ENCODE measurements at places on chromosomes 5 and 9.

- DNase-seq = no peak
These were observed 102.1 kb upstream of the SLC12A2 start for GRCh38 chr5:127981498-127981897.

DNA sequence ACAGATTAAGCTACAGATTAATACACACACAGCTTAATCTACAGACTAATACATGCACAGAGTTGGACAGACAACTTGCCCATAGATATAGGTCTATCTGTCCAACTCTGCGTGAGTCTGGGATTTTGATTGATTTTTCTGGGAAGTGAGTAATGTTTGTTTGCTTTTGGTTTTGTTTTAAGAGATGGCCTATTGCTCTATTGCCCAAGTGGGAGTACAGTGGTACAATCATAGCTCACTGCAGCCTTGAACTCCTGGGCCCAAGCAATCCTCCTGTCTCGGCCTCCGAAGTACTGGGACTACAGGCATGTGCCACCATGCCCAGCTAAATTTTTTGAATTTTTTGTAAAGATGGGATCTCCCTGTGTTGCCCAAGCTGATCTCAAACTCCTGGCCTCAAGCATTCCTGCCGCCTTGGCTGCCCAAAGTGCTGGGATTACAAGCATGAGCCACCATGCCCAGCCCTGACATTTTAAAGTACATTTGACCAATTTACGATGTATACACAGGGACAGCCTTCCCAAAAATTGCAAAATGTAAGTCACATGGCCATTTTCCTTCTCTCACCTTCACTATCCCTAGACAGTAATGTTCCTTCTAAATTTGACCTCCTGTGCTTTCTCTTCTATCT, 50.8 kb downstream of the PAPPA start:
- no peak for DNase-seq

- no peak for DNase-seq
These were observed 202.8 kb downstream of the SPOCK1 start for GRCh38 chr5:137296213-137296781.

- DNase-seq = no peak
These were observed 24.0 kb upstream of the LTC4S start for GRCh38 chr5:179769796-179770195.

DNA sequence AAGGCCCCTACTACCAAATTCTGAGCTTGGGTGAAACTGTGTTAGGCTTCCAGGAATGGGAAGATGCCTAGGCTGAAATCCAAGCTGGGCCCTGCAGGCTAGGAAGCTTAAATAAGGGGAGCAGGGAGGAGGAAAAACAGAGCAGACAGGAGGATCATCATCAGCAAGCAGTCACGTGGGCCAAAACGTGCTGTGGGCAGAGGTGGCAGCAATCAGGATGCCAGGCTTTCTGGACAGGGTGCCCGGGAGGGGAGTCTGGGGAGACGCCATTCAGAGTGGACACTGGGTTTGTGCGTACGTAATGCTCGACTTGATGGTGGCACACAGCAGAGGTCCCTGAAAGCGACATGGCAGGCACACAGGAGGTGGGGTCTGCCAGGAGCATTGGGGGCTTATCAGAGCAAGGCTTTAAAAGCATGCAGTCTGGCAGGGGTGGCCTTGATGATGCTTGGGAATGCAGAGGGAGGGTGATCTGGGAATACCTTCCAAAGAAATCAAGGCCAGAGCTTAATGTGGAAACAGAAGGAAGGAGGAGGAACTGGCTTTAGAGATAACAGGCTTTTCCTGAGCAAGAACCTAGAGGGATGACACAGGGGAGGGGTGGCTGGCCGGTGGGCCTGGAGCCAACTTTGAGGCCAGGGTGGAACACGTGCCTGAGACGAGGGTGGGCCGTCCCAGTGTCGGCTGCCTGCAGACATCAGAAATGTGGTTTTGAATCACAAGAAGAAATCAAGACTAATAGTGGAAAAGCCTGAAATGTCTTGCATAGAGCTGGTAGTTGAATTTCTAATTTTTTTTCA, 212.5 kb downstream of the GADD45G start:
- DNase-seq = no peak

- DNase-seq = no peak
These were observed 17.1 kb downstream of the C9orf43 start for GRCh38 chr9:113427629-113428028.

DNA sequence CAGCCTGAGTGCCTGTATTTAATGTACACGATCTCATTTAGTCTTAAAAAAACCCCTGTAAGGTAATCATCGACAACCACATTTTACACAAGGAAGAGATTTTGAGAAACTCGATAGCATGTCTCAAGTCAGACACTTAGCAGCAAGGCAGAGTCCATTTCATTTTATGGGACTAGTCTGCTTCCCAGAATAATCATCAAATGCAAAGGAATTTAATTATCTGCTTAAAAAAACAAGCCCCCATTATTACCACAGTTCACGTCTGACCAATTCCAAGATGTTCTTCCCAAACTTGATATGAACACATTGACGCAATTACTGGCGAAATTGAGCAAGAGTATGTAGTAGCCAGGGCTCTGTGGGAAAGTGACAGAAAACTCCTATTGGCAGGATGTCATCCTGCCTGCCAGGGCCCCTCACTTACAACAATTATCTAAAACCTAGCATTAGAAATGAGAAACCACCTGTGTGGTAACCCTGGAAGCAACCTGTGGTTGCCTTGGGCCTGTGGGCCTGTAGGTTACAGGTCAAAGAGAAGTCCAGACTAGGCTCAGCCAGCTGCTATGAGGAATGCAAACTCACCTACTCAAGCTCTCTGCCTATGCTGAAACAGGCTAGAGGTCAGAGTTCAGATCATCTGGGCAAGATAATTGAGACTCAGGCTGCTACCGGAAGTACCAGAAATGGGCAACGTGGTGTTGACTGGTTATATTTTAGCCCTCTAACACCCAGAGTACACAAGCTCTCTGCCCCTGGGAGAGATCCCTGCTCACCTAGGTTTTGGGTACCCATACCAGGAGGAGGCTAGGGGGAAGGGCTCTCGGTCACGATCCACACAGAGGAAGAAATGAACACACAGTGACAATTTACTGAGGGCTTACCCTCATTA, 1.6 kb downstream of the B4GALT1 start:
- no peak for DNase-seq

- no peak for DNase-seq
These were observed 670 bp downstream of the EDIL3 start for GRCh38 chr5:84383816-84384603.

DNA sequence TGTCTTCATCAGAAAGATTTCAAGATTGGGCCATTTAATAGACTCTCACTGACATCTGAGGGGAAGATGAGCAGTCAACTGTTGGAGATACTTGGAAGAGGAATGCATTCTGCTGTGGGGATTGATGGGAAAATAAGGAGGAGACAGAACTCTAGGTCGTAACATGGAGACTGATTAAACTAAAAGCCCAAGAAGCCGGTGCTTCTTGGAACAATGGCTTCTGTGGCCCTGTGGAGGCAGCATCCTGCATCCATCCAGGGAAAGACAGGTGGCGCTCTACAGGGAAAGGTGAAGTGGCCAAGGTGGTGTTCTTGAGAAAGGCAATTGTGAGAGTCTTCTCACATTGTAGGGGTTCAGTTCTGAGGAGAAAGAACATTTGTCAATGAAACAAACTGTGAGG, 31.3 kb downstream of the ZFAND5 start:
- no peak for DNase-seq

DNA sequence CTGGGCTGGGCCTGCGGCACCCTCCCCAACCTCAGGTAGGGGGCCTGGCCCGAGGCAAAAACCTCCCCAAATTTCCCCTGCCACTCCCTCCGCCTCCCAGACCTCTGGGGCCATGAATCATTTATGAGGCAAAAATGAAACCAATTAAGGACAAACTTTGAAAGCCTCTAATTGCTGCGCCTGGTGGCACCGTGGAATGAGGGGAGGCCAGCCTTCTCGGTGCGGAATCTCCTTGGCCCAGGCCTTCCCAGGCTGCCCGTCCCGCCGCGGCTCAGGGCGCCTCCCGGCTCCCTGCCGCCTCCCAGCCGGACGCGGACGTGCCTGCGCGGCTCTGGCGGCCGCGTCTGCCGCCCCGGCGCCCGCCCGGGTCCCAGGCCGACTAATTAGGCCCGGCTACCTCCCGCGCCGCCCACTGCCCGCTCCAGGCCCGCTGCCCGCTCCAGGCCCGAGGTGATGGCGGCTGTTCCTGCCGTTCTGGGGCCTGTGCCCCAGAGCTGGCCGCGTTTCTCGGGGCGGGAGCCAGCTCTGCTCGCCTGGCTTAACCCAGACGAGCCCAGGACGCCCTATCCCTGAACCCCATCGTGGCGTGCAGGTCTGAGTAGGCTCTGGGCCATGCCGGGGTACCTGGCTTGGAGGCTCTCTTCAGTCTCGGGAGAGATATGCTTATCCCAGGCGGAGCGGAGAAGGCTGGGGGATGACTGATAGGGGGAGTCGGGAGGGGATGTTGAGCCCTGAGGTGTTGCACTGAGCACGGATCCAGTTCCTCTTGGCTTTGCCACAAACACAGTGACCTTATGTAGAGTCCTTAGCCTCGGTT, 20.1 kb downstream of the CXXC5 start:
- DNase-seq = peak; percentile 24

DNA sequence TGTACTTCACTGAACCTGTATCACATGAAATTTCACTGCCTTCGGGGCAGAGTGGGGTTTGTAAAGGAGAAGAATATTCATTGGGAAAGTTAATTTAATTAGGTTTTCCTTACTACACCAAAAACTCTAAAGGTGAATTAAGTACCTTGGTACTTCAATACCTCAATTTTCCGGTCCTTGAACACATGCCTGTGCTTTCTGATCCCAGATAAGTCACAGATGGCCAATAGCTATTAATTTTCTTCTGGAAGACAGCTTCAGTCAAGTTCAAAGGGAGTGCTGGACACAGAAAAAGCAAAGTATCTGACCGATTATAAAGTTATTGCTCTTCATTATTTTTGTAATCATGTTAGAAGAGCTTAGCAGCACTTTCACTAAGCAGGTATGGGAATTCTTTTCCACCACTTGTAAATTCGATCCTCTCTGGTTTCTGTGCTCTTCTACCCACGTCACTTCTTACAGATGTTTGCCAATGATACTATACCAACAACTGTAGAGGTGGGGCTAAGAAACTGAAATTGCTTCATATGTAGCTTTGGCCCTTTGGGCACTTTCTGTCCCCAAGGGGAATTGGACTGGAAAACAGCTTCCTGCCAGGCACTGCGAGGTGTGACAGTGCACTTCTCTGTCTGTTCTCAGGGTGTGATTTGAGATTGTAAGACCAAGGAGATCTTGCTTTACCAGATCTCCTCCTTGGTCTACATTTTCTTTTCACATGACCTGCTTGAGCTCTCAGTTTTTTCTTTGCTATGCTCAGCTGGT, 164.0 kb downstream of the CCDC192 start:
- DNase-seq = no peak

DNA sequence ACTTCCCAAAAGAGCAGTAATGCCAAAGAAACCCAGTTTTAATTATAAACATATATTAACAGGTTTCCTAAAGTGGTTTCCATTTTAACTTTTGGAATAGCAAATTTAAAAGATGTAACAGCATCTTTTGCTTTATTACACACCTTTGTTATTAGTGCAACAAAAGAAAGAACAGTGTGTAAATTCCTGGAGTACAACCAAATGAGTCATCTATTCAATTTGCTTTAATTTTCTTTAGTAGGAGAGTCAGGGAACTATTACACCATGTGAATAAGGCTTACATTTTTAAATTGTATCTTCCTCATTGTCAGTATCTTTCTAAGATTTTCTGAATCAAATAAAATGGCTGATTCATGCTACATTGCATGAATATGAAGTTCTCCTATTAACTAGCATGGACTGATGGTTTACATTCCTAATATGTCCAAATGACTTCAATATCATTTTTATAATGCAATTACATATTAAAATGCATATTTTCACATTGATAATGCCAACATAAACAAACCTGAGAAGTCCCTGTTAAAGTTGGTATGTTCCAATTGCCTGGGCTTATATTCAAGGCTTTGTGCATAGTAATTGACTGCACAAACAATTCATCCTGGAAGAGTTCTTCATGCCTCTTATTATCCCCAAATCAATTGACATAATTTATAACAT, 22.5 kb downstream of the EDIL3 start:
- no peak for DNase-seq

DNA sequence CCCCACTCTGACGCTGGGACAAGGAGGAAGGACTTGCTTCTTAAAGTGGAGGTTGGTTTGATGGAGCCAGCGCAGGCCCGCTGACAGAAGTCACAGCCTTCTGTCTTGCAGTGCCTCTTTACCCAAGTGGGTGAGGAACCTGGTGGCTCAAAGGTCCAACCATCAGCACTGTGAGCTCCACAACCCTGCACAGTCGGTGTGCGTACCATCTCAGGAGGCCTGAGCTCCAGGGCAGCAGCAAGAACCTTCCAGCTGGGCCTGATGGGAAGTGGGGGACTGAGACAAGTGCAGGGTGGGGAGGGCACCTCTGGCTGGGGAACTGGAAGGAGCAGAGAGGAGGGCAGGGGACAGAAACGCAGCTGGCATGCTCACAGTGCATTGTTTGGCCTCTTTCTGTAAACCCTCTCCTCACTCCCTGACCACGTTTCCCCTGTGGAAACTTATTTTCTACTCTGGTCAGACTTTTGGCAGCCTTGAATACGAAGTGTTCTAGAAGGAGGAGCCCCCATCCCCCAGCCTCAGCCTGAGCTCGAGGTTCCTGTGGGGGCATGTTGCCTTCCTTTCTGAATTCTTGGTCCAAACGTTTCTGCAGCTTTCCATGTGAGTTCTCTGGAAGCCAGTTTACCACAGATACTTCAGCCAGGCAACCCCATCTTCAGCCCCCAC, 178.5 kb upstream of the PITX1 start:
- DNase-seq = no peak

DNA sequence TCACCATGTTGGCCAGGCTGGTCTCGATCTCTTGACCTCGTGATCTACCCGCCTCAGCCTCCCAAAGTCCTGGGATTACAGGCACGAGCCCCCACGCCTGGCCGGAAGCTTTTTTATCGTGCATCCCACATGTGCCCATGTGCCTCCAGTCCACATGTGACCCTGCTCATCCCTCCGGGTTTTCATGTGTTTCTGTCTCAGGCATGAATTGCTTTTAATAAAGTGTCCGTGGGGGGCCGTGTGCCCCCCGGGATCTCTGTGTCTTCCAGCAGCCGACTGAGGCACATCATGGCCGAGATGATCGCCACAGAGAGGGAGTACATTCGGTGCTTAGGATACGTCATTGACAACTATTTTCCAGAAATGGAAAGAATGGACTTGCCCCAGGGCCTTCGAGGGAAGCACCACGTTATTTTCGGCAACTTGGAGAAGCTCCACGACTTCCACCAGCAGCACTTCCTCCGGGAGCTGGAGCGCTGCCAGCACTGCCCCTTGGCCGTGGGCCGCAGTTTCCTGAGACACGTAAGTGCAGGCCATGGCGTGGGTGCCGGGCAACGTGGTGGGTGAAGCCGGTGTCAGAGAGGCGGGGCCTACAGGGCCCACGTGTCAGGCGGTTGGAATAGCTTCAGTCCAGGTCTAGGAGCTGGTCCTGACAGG, 22.1 kb upstream of the LRRC14B start:
- no peak for DNase-seq

Measured in T-helper 1 cell (primary cell).